ENCODE measurements at places on chromosomes 6 and 20.

DNA sequence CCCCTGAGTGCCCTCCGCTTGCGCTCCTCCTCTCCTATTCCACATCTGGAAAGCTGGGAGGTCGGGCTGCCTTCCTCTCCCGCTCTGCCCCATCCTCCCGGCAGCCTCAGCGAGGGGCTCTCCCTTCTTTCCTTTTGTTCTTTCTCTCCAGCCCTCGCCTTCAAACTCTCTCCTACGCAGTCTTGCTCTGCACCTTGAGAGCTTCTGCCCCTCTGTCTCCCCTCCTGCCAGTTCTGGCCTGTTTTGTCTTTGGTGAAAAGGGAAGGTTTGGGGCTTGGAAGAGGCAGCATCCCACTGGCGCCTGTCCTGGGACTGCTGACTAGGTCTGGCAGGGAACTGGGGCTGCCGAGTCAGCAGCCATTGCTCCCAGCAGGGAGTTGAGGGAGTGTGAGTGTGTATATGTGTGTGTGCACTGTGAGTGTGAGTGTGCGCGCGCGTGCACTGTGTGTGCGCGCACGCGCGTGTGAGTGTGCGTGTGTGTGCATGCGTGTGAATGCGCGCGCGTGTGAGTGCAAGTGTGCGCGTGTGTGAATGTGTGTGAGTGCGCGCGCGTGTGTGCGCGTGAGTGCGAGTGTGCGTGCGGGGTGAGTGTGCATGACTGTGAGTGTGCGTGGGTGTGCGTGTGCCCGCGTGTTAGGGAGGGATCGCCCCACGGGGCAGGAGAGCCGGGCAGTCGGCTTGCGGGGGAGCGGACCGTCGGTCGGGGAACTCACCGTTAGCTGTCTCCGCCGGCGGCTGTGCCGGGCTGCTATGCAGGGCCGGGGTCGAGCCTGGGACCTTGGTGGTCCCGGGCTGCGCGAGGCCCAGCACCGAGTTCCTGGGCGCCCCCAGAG lies 523 bp downstream of the CPXM1 start:
- no peak for DNase-seq

DNA sequence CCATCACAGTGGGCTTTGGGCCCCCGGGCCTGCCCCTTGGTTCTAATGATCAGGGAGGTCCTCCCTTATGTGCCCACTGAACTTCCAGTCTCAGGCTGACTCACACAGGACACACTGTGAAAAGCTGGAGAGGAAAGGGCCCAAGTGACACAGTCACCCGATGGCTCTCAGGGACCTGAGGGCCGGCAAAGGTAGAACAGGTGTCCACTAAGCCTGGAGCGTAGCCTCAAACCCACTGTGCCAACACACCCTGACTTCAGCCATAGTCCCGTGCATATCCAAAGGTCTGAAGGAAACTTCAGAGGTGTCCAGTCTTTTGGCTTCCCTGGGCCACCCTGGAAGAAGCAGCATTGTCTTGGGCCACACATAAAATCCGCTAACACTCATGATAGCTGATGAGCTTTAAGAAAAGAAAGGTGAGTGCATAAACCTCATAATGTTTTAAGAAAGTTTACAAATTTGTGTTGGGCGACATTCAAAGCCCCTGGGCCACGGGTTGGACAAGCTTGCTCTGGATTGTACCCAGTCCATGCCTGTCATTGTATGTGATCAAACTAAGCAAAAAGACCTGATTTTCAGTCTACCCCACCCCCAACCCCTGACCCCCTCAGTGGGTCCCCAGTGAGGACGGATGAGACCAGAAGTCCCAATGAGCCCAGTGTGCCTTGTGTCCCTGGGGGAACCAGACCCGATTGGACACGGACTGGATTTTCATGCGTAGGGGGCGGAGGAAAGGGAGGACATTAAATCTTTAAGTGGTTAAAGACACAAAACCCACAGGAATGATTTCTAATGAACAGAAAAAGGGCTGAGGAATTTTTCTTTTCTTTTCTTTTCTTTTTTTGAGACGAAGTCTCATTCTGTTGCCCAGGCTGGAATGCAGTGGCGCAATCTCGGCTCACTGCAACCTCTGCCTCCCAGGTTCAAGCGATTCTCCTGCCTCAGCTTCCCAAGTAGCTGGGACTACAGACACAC lies 6.1 kb downstream of the RAMACL start:
- no peak for DNase-seq

DNA sequence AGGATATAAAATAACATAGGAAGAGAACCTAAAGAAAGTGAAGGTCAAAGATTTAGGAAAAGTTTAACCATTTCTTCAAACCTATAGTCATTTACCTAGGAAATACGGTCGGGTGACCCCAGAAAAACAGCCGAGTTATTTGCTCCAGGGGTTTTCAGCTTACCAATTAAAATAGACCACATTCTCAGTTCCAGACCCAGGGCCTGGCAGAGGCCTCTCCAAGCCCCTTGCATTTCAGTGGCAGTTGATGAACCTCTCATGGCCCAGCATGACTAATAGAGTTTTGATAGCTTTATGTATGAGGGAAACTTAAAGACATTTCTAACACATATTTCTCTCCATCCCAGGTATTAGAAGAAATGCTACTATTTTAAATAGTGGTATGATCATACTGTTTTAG lies 113.5 kb downstream of the OGFRL1 start:
- DNase-seq, result no peak

- no peak for DNase-seq
Observed at GRCh38 chr20:19401096-19401495, 188.7 kb downstream of the SLC24A3 start.

DNA sequence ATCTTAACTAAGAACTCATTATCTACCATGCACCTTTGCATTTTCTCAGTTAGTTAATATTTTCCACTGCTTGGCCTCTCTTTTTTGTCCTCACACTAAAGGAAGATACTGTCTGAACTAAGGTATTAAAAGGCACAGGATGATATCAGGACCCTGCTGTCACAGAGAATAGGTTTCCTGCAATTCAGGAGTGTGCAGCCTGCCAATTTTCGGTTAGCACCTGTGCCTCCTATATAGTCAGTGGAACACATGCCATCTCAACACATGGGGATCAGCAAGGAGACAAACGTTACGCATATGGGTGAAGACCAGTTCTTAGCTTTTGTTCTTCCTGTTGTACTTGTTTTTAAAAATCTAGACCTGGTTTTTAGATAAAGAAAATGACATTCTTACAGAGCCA lies 71.0 kb downstream of the FUT9 start:
- DNase-seq, result no peak

GRCh38 chr20:36479938-36480337 lies 61.4 kb upstream of the MYL9 start:
- no peak for DNase-seq

GRCh38 chr6:11495565-11496145 lies 41.9 kb upstream of the TMEM170B start:
- DNase-seq, result no peak

DNA sequence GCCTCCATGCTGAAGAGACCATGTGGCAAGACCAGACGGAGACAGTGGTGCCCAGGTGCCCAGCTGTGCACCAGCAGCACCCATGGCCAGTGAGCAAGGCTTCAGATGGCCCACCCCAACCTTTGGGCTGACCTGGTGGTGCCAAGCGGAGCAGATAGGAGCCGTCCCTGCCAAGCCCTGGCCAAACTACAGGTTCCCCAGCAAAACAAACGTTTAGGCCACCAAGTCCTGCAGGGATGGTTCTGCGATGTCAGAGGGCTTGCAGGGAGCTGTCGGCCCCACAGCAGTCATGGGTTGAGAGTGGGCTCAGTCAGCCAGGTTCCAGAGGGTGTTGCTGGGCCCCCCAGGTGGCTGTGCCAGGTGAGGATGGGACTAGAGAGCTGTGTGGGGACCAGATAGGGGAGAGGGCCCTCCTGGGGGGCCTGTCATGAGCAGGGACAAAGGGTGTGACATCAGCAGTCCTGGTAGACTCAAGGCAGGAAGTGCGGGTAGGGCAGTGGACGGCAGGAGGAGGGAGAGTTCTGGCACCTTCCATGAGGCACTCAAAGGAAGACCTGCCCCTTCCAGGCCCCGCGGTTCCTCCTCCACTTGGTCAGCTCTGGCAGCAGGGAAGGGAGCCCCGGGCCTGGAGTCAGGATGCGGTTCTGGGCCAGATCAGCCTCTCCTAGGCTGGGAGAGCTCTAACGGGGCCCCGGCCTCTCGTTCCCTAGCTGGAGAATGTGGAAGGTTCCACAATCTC lies 342.4 kb downstream of the ZFAND3 start:
- DNase-seq, result no peak

GRCh38 chr6:63476302-63476701 lies 96.0 kb upstream of the LOC128125822 start:
- no peak for DNase-seq

DNA sequence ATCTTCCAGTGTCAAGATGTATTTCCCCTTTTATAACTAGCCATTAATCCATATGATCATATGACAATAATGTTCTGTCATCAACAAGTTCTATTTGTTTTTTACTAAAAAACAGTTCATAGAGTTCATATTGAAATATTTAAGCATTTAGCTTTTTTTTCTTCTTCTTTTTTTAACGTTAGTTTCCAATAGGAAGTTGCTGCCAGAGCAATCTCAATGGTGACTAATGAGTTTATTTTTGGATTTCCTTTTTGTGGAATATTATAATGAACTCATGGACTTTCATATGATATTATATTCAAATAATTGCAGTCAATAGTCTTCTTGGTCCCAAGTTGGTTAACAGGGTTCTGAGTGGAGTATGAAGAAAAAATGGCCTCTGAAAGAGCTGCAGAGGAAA lies 343.3 kb downstream of the BCKDHB start:
- no peak for DNase-seq

DNA sequence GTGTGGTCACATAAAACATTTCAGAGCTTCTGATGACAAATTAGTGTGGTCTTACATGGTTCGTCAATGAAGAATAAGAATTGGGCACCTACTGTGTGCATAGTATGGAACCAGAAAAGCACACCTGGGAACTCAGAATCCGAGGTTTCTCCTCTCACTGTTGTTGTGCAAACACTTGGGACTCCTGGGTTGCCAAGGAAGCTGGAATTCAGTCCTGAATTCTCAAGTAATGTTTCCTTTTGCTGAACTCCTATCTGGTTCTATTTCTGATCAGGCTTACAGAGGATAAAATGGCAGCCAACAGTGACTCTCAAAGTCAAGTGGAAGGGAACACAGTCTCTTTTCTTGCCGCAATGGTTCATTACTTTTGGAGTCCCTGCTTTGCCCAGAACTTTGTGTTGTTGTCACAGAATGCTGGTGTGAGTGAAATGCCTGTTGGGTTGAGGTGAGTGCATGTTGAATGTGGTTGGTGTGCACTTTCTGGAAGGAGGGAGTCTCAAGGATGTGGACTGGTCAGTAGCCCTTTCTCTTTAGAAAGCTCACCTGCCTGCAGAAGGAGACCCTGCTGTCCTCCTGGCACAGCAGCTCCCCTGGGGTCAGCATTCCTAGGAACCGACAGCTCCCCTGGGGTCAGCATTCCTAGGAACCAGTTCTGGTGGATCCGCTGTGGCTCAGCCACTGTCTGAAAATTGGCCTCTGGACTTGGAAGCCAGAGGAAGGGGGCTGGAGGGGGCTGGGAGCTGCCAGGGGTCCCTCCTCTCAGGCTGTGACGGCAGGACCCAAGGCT lies 1.4 kb downstream of the UNC93A start:
- no peak for DNase-seq

DNA sequence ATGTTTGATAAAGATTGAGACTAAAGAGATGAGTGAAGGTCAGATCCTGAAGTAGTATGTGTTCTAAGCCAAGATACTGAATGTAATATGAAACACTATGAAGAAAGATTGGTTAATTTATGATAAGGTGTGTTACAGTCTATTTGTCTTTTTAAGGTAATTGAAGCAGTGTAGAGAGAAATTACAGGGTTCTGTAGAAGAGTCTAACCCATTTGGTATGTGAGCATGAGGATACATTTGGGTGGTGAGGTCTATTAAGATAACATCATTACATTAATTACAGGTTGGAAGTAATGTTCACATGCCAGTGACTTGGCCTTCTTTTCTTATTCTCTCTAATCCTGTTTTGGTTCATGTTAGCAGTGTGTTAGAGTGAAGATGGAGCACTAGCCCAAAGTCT lies 61.4 kb downstream of the AFDN start:
- DNase-seq, result no peak

DNA sequence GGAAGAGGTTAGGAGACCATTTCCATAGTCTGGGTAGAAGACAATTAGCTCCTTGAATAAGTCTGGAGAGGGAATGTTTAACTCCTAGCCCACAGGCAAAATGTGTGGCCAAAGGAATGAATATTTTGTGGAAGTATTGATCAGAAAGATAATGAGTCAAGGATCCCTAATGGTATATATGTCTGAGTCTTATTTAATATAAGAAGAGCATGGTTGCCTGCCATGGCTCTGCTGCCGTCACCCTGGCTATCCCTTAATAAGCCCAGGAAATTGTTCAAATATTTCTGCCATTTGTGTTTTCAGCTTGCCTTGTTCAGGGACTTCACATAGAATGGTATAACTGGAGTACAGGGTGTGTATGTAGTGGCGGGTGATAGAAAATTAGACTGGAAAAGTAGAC lies 18.1 kb upstream of the CALHM6 start:
- no peak for DNase-seq

- DNase-seq, result no peak
Observed at GRCh38 chr6:139473231-139473701, 98.8 kb upstream of the CITED2 start.

DNA sequence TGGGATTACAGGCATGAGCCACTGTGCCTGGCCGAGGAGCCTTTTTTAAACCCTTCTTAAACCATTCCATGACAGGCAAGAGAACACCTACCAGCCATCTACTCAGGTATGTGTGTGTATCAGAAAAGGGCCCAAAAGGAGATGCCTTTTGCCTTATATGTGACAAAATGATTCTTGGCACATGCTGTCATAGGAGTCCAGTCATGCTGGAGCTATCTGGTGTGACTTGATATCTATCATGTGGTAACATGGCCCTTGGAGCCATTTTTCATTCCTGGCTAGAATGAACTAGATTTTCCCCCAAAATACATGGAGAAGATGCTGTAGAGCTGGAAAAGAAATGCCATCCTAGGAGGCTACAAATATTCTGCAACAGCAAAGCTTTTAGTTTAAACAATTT lies 129.1 kb downstream of the DST start:
- no peak for DNase-seq

DNA sequence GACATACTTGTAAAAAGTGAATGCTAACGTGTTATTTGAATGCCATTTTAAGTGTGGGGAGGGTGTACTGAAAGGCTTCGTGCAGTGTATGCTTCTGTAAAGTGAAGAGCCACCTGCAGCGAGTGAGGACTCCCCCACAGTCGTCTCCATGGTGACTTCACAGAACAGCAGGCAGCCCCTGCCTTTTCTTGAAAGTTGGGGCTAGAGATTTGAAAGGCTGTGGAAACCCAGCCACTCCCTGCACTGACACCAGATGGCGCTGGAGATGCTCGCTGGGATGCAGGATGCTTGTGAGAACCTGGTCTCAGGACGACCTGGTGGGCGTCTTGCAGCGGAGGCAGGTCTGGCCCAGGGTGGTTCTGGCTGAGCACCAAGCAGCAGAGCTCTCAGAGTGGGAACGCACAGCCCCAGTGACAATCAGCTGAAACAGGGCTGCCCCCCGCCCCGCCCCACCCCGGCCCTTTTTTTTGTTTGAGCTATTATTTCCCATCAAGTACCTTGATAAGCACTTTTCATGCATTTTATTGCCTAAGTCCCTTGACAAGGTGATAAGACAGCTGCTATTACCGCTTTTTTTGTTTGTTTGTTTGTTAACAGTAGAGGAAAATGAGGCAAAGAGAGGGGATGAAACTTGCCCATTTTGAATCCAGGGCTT lies 150.3 kb downstream of the SYCP2 start:
- DNase-seq, result no peak

Data from non-pigmented ciliary epithelial cell (primary cell).